ENCODE measurements at places on chromosomes 2 and 18. TPM values are rescaled to one million over a fixed set of nuclear protein-coding genes. Genes with fewer than 3 reads are reported as not detected.

EML6 gene
- total RNA-seq, result 0.64 TPM

CYP27A1 gene
- 3.1 TPM for total RNA-seq

SLC5A7 gene
- total RNA-seq, result not detected

NEDD4L gene
- 76.3 TPM for total RNA-seq

KIAA2012 gene
- total RNA-seq, result not detected

LYG2 gene
- not detected for total RNA-seq

TXNDC9 gene
- total RNA-seq, result 35.3 TPM

DNA sequence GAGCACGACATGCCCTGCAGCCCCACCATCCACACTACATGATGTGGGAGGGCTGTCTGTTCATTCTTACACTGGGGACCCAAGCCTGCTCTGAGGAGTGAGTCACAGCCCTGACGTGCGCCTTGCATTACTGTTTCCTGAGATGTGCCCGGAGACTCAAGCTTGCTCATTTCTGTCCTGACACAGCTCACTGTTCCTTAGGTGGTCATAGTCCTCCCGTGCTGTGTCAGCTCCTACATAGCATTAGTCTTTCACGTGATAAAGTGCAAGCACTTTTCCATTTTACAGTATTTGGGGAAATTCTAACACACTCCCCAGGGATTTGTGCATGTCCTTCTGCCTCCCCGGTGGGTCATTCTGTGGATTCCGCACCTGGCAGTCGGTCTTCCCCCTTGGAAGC is 46.2 kb upstream of the TRIM43B start:
- DNase-seq, result no peak

- no peak for DNase-seq
Observed at GRCh38 chr2:219947575-219947974, 320.1 kb downstream of the SLC4A3 start.

GRCh38 chr18:65755616-65756015 is 4.8 kb downstream of the CDH7 start:
- DNase-seq, result no peak

DNA sequence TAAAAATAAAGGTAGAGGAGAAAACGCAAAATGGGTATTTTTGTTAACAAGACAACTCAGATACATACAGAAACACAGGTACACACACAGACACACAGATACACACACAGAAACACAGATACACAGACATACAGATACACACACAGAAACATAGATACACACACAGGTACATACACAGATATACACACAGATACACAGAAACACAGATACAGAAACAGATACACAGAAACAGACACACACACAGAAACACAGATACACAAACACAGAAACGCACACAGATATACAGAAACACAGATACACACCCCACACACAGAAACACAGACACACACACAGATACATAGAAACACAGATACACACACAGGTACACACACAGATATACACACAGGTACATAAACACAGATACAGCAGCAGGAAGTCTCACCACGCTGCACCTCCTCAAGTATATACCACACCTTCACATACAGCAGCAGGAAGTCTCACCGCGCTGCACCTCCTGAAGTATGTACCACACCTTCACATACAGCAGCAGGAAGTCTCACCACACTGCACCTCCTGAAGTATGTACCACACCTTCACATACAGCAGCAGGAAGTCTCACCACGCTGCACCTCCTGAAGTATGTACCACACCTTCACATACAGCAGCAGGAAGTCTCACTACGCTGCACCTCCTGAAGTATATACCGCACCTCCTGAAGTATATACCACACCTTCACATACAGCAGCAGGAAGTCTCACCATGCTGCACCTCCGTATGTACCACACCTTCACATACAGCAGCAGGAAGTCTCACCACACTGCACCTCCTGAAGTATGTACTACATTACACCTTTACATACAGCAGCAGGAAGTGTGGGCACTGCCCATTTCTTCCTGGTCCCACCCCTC is 250.5 kb downstream of the HDAC4 start:
- DNase-seq, result no peak

DNA sequence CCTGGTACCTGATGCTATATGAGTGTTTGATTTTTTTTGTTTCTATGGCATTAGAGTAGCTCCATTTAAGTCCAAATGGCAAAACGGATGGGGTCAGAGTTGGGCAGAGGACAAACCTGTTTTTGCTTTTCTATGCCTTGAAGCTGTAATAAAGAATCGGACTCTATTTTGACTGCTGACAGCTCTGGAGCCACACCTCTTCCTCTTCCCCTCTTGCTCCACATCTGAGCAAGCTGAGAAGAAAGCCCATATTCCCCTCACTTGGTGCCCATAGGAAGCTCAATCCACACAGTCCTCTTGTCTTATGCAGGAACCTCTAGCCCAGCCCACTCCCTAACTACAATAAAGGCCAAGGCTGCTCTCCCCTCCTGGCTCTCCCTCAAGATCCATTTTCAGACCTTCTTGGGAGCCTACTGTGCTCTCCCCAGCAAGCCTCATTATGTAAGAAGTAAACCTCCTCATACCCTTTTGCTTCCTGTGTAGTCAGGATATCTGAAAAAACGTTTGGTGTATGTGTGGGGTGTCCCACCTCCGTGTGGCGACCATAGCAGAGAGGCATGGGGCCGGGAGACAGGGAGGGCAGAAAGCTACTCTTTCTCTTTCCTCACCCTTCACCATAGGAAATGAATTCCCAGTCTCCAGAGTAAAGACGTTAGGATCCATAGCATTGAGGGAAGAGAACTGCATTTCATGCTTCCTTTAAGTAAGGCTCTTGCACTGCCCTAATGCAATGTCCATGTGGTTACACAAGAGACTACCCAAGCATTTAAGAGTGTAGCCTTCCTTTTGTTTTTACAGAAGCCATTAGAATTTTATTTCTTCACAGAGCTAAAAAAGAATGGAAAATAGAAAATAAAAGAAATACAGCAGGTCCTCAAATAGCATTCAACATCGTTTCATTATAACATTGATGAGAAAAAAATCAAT is 41.9 kb upstream of the RAPGEF4 start:
- no peak for DNase-seq

DNA sequence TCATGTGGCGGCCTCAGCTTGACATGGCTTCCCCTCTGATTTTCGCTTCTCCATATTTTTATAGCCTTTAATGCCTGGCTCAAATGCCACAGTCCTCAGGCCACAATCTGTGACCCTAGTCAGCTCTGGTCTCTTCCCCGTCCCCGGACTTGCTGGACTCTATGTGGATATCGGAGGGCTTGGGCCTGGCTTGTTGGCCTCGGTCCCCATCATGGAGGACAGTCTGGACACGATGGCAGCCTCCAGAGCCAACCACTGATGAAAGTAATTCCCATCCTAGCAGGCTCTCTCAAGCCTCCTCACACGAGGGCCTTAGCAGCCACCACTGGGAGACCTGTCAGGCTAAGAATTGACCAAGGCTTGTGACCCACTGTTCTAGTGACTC is 61.6 kb downstream of the LPIN1 start:
- DNase-seq, result no peak

DNA sequence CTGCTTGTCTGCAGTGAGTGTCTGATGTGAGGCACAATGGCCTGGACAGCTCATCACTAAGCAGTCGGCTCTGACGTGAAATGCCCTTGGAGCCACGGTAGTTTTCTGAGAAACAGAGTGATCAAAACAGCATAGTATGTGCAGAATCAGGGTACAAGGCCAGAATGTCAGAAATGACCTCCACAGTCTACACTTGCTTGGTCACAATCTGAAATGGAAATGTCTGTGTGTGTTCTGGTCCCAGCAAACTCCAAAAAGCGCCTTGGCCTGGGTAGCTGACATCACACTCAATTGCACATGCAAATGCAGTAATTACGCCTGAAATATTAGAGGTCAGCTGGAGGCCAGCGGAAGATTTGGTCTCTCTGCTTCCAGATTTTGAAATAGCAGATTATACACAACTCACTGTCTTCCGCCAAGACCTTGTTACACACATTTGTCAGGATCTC is 95.4 kb downstream of the CTAGE1 start:
- no peak for DNase-seq

DNA sequence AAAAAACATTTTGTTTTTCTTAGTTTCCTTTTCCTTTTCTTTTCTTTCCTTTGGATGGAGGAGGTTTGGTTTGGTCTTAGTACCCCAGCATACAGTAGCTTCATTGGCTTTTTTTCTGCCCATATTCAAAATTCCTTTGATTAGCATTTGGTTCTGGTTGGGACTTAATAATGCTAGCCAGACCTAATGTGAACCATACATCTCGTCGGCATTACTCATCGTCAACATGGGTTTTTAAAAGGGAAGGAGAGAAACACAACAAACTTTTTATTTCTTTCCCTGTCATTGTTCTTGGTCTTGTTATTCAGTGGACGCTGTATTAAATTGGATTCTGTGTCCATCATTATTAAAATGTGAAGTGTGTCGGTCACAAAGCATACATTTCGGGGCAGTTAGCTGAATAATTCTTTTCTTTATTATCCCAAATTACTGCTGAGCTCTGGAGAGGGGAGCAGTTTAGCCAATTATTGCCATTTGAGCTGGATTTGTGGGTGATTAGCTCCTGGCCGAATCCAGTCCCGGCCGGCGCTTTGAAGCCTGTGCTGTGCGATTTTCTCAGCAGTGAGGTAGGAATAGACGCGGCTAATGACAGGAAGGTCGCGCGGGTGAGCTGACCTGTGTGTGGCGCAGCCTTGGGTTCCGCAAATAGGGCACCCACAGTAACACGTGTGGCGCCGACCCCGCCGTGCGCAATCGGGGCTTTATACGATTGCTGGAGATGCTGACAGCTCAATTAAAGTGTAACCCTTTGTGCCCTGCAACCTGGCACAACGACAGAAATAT is 303.3 kb downstream of the GBX2 start:
- no peak for DNase-seq

GRCh38 chr2:24424387-24424786 is 64.1 kb upstream of the ITSN2 start:
- DNase-seq, result no peak

GRCh38 chr18:65035701-65036100 is 715.1 kb upstream of the CDH7 start:
- no peak for DNase-seq

GRCh38 chr2:112449854-112450253 is 16.4 kb upstream of the RGPD8 start:
- DNase-seq, result no peak

- peak; percentile 92 for DNase-seq
Observed at GRCh38 chr2:199471443-199472057, 13.8 kb upstream of the SATB2 start.

GRCh38 chr2:69742322-69742952 is 503 bp downstream of the ANXA4 start:
- DNase-seq, result no peak

DNA sequence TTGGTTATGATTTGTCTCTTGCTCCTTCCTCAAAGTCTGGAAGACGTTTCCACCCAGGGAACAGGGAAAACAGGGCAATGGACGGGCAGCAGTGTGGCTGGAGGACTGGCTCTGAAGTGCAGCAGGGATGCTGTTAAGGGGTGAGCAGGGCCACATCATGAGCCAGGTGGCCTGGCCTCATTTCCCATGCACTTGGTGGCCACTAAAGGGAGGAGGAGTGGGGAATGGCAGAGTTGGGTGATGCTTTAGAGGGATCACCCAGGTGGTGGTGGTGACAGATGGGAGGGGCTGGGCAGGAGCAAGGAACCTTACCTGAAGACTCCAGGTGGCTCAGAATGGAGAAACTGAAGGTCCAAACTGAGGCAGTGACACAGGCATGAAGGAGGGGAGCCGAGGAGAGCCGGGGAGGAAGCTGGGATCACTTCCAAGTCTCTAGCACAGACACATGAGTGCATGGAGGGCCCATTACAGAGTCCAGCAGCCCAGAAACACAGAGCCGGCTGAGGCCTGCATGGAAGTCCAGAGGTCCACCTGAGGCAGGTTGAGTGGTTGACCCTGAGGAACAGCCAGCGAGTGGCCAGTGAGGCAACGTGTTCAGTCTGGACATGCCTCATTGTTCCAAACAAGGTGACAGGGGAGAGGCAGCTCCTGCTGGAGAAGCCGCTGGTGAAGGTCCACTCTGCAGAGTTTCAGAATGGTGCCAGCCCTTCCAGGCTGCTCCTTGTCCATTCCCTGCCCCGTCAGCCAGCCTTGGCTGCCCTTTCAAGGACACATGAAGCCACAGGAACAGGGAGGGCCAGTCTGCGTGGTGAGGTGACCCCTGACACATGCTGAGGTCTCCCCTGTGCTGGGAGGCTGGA is 91.7 kb downstream of the LPIN1 start:
- no peak for DNase-seq

- DNase-seq, result no peak
Observed at GRCh38 chr2:201191132-201191875, 8.4 kb downstream of the CASP10 start.

DNA sequence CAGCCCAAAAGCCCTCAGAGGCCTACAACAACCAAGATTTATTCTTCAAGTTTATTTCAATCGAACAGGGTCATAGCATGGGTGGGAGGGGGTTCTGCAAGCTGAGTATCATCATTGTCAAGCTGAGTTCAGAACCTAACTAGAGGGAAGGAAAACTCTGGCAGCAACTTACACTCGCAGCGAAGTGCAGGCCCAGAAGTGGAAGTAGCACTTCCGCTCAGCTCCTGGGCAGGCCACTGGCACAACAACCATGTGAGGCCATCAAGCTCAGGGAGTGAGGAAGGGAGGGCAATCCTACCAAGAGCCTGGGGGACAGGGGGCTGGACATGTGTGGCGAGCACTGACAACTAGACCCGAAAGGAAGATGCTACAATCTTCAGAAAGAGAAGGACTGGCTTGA is 4.8 kb downstream of the UXS1 start:
- no peak for DNase-seq

- DNase-seq, result no peak
Observed at GRCh38 chr2:83002706-83003105, 1456.4 kb downstream of the SUCLG1 start.

DNA sequence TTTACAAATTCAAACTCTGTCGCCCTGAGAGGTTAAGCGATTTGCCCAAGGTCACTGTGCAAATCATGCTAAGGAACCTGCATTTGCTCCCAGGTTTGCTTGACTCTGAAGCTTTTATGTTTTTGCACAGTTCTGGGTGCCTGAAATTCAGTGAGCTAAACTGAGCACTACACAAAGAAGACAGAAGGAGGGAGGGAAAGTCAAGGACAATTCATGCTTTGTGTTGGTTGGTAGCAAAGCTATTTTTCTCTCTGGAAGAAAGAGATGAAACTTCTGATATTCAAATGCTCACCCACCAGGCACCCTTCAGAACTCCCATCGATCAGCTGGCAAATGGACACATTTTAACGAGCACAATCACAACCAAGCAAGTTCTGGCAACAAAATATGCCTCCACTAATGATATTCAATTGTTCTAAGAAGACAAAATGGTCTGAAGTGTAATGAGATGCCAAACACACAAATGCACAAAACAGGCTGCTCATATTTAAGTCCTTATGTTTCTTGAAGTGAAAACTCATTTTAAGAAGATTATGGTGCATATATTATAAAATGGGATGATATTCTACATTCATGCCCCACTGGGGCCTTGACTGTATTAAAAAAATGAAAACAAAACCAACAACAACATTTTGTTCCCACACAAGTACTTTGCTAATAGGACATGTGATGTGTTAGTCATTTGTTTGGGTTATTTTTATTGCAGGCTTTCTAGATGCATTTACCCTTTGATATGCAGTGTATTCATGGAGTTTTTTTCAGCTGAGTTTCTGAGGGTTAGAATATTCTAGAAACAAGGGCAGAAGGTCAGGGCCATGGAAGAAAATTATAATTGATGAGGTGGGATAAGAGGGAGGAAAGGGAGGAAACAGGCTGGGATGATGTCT is 445.6 kb upstream of the CELF4 start:
- DNase-seq, result no peak
